ENCODE measurements at places on chromosomes 7 and 10.

GRCh38 chr10:96473866-96474265 is 39.9 kb downstream of the TLL2 start:
- DNase-seq, result no peak

DNA sequence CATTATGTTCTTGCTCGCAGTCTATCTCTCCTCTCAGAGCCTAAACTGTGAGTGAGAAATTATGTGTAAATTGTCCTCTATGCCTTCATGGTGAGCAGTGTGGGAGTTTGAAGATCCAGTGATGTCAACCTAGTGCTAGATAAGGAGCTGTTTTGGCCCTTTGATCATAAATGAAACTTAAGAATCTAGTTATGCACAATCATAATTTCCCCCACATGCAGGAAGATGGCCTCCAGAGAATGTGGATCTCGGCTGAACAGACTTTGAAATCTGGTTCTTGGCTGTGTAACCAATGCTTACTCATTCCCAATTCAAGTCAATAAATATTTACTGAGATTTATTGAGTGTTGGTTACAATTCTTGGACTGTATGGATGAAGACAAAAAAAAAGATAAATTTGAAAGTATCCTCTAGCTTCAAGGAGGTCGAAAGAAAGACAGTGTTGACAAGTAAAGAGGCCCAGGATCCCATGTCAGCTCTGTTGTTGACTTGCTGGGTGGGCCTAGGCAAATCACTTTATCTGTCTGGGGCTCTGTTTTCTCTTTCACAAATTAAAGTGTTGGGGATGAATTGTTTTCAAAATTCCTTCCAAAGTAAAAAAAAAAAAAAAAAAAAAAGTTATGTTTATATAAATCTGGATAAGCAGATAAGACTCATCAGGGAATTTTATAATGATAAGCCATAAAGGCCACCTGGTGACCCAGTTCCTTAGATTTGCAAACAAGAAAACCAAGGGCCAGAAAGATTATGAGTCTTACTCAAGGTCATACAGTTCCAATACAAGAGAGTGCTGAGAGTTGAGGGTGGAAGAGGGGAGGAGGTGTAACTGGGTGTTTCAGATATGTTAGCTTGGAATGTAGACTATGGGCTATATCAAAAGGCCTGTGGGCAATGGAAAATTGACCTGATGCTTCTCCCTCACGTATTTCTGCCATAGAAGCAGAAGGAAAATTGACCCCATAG is 969.9 kb downstream of the KCNMA1 start:
- no peak for DNase-seq

- DNase-seq, result no peak
Observed at GRCh38 chr7:98281757-98282606, 496 bp downstream of the BRI3 start.

DNA sequence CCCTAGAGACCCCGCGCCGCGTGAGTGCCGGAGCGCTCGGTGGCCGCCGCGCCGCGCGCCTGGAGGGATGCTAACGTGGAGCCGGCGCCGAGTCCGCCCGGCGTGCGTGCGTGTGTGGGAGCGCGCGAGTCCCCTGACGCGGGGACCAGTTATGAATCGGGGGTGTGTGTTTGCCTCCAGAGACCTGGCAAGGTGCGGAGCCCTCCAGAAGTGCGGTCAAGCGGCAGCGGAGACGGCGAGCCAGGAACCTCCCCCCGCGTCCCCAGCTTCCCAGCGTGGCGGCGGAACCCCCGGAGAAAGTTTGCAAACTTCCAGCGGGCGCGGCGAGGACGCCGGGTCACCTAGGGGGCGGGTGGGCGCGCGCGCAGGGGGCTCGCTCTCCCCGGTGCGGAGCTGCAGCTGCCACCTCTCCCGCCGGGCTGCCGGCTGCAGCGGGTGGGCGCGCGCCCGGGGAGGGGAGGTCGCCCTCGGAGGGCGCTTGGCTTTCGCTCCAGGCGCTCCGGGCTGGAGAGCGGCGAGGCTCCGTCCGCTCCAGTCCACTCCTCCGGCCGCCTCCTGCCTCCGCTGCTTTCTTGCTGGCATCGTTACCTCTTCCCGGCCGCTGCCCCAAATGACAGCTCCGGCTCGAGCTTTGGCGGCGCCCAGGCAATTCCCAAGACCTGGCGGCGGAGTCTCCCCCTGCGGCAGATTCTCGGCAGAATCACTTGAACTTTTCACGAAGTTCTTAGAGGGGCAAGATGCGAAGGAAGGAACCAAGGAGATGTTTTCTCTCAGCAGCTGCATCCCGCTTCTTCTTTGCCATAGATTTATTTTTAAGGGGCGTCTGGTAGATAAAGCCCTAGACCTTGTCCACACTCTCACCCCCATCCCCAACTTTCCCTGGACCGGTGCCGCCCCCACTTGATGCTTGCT is 2.3 kb upstream of the CREB5 start:
- DNase-seq, result no peak

DNA sequence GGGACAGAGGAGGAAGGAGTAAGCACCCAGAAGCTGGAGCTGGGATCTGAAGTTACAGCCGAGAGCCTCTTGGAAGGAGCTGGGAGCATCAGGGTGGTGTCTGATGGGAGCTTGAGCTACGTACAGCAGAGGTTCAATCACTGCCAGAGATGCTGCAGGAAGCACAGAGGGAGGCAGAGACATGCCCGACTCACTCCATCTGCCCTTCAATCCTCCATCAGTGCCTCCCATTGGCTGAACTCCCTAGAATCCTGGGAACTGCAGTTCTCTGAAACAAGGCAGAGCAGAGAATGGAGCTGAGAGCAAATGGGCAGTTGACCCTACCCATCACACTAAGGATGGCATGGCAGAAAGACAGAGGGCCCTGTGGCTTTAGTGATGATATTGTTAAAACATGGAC is 40.0 kb upstream of the CTBP2 start:
- no peak for DNase-seq

DNA sequence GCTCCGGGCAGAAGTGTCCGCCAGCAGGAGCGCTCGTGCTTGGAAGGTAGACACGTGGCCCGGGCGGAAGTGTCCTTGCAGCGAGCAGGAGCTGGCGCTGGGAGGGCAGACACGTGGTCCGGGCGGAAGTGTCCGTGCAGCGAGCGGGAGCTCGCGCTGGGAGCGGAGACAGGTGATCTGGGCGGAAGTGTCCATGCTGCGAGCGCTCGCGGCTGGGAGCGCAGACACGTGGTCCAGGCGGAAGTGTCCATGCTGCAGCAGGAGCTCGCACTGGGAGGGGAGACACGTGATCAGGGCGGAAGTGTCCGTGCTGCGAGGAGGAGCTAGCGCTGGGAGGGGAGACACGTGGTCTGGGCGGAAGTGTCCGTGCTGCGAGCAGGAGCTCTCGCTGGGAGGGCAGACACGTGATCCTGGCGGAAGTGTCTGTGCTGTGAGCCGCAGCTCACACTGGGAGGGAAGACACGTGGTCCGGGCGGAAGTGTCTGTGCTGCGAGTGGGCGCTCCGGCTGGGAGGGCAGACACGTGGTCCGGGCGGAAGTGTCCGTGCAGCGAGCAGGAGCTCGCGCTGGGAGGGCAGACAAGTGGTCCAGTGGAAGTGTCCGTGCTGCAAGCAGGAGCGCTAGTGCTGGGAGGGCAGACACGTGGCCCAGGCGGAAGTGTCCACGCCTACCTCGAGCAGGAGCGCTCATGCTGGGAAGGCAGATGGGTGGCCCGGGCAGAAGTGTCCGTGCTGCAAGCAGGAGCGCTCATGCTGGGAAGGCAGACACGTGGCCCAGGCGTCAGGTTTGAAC is 41.1 kb upstream of the PRKAR1B start:
- no peak for DNase-seq

DNA sequence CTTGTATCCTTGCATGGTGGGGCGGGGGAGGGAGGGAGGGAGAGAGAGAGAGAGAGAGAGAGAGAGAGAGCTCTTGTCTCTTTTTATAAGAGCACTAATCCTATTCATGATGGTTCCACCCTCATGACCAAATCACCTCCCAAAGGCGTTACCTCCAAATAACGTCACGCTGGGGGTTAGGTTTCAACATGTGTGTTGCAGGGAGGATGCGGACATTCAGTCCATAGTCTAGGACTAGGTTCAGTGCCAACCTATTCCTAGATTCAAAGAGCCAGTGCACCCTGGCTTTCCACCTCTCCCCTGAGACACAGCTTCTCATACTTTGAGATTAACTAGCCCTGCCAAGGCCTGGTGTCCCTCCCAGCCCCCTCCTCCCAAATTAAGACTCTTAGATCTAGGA is 123.0 kb downstream of the GRK5 start:
- DNase-seq, result no peak

GRCh38 chr10:100510533-100511308 is 8.9 kb downstream of the SEC31B start:
- DNase-seq, result no peak

GRCh38 chr7:26334166-26334859 is 42.7 kb downstream of the SNX10 start:
- DNase-seq, result no peak

- DNase-seq, result no peak
Observed at GRCh38 chr7:85802211-85802610, 615.4 kb upstream of the SEMA3D start.

- DNase-seq, result peak; percentile 43
Observed at GRCh38 chr7:74061840-74062539, 21.6 kb upstream of the LIMK1 start.

All from stimulated activated CD4-positive, alpha-beta T cell treated with anti-CD3 and anti-CD28 coated beads, TNF-alpha, amount 100 ng/mL, for 1 hour (primary cell).